ENCODE measurements at places on chromosomes 13 and 19.
A peak's percentile ranks its signal among the peaks of the same experiment; 100 is the strongest.

- no peak for DNase-seq
These were observed 24.7 kb upstream of the EIF3G start for GRCh38 chr19:10144361-10144760.

DNA sequence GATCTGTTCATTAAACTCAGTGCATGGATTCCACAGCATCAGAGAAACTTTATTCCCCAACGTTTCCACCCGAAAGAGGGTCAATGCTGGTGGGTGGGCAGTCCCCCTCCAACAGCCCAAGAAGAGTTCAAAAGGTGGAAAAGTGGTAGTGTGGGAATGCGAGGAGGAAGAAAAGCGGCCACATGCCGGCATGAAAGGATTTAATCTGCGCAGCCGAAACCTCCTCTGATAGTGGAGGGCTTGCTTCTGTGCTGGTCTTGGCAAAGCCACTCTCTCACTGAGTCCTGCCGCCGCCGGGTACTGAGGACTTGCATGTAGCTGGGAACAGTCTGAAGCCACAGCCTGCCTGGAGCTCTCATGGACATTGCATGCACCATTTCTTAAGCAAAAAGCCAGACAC, 136.2 kb upstream of the ZNF536 start:
- no peak for DNase-seq

- DNase-seq: no peak
These were observed 17.4 kb downstream of the VASP start for GRCh38 chr19:45524575-45525129.

DNA sequence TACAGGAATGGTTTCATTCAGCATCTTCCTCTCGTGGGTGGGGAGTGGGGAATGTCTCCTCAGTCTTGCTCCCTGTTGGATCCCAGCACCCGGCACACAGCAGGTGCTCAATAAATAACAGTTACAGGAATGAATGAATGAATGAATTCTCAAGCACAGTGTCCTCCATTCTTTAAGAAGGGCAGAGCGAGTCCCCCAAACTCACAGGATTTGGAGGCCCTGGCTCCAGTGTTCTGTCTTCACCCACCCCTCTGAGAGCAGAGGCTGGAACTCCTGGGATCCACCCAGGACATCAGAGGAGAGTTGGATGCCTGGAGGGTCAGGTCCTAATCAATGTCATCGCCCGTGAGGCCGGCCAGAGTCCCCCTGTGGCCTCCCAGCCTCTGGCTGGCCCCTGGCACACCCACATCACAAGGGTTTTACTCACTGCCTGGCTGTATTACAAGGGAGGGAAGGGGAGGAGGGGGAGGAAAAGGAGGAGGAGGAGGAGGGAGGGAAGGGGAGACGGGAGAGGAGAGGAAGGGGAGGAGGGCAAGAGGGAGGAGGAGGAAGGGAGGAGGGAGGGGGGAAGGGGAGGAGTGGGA, 8.7 kb upstream of the CREB3L3 start:
- no peak for DNase-seq

GRCh38 chr13:111371720-111372119, 51.3 kb downstream of the TEX29 start:
- no peak for DNase-seq

DNA sequence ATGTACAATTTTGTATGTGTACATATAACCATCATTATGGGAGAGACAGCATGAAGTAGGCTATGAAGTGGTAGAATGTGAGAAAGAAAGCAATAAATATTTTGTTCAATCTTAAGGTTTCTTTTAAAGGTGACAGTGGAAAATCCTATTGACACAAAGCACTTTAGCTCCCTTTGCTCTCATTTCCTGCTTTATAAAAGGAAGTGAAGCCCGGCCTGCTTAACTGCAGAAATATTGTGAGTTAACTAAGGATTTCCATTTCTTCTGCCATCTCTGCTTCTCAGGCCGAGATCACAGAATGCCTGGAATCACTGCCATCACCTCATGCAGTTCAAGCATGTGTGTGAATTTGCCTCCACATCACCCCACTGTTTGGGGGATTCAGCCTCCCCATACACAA, 83.5 kb downstream of the FRY start:
- DNase-seq: no peak

DNA sequence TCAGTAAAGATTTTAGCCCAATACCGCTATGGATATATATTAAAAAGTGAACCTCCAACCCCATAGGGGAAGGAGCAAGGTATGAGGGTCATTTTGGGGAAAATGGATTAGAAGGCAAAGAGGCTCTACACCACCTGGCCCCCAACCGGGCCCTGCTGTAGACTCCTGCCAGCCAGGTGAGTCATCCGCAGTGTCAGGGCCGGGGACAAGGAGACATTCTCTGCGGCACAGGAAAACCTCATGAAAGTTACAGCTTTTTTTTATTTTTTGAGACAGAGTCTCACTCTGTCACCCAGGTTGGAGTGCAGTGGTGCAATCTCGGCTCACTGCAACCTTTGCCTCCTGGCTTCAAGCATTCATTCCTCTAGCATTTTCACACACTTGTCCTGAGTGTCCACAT, 32.0 kb downstream of the ZFR2 start:
- DNase-seq: peak; percentile 14

GRCh38 chr13:25725104-25725503, 326.7 kb downstream of the SHISA2 start:
- DNase-seq: no peak

DNA sequence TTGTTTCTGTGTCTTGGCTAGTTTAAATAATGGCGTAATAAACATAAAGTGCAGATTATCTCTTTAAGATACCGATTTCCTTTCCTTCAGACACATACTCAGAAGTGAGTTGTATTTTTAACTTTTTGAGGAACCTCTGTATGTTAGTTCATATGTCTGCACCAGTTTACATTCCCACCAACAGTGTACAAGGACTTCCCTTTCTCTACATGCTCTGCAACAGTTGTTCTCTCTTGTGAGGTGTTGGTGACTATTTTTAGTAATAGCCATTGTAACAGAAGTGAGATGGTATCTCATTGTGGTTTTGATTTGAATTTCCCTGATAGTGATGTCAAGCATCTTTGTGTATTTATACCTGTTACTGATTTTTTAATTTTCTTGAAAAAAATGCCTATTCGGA, 418.6 kb downstream of the UQCRFS1 start:
- DNase-seq: no peak

DNA sequence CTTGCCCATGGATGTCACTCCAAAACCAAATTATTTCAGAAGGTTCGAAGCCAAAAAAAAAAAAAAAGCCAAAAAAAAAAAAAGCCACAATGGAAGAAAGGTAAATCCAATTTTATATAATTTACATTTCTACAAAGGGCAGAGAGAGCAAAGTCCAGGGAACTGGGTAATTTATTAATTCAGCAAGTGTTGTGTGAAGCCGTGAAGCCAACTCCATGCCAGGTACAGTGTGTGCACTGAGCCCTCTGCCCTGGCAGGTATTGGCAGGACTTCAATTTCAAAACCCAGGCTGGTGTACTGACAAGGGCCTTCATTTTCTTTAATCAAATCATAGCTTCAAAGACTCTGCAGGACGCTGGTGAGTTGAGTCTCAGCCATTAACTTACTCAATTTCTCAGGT, 5.5 kb upstream of the RFPL4A start:
- DNase-seq: no peak

DNA sequence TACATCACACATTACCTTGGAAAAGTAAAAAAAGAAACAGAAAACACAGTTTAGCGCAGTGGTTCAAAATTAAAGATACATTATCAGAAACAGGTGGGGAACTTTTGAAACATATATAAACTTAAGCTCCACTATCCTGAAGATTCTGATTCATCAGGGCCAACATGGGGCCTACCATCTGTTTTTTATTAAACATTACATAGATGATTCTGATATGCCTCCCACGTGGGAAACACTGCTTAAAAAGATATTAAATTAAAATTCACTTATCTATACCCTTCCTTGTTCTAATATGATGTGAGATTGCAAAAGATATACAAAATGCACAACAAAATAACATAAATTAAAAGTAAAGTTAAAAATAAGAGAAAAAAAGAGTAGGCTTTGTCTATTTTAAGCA, 125.0 kb downstream of the VWA8 start:
- DNase-seq: no peak

- DNase-seq: no peak
These were observed 233.7 kb upstream of the SOX21 start for GRCh38 chr13:94946039-94946438.

Measured in activated gamma-delta T cell treated with Interleukin-2 at 50 U/mL for 16 hours (primary cell).